Activated CD4-positive, alpha-beta T cell treated with anti-CD3 and anti-CD28 coated beads, Interleukin-2, amount 50 U/mL, for 1 hour (primary cell): ENCODE measurements at places on chromosomes 16 and 17.
A peak's percentile ranks its signal among the peaks of the same experiment; 100 is the strongest.

- DNase-seq = no peak
Measured at GRCh38 chr17:39643271-39643670, 6.3 kb downstream of the STARD3 start.

- peak; percentile 51 for DNase-seq
Measured at GRCh38 chr17:8894673-8895578, 27.5 kb upstream of the PIK3R6 start.

DNA sequence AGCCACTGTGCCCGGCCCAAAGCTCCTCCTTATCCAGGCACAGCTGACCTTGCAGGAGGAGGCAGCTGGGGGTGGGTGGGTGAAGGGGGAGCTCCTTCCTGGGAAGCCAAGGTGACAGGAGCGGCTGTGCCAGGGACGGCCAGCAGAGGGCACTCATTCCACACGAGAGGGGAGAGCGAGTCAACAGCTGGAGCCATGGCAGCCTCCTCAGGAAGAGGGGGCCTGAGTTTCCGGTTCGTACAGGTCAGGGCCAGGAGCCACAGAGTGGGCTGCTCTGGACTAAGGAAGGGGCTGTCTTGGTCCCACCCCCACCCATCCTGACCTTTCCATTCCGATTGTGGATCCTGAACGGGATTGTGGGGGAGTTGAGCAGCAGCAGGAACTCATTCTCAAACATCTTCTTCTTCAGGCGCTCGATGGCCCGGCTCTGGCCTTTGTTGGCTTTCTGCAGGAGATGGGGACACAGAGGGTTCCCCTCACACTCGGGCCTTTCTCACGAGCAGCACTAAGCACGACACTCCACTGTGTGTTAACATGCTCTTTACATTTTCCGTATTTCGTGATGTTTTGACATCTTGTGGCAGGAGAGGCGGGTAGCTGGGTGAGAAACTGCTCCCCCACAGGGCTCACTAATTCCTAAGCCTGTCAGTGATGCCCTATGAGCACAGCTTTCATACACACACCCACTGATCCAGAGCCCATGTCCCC, 61.6 kb downstream of the TIMM22 start:
- peak; percentile 32 for DNase-seq

DNA sequence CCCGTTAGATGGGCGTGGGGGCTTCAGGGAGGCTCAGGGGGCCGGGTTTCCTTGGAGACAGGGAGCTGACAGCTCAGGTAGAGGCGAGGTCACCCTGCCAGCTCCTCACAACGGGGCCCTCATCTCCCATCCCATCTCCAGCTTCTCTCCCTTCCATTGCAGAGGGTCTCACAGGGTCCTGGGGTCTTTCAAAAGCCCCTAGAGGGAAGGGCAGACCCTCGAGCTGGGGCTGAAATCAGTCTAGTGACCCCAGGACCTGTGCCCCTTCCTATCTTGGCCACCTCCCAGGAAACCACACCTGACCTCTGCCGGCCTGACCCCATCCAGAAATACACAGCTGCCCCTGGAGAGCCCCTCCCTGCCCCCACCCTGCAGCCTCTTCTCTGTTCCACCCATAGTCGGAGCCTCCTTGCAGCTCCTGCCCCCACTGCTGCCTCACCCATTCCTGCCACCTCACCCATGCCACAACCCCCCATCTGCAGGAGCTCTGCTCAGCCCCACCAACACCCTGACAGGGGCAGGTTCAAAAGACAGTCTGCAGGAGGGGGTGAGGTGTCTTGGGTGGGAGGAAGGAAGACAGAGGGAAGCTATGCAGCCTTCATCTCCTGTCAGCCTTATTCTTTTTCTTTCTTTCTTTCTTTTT, 23.4 kb downstream of the PIK3R5 start:
- peak; percentile 44 for DNase-seq

DNA sequence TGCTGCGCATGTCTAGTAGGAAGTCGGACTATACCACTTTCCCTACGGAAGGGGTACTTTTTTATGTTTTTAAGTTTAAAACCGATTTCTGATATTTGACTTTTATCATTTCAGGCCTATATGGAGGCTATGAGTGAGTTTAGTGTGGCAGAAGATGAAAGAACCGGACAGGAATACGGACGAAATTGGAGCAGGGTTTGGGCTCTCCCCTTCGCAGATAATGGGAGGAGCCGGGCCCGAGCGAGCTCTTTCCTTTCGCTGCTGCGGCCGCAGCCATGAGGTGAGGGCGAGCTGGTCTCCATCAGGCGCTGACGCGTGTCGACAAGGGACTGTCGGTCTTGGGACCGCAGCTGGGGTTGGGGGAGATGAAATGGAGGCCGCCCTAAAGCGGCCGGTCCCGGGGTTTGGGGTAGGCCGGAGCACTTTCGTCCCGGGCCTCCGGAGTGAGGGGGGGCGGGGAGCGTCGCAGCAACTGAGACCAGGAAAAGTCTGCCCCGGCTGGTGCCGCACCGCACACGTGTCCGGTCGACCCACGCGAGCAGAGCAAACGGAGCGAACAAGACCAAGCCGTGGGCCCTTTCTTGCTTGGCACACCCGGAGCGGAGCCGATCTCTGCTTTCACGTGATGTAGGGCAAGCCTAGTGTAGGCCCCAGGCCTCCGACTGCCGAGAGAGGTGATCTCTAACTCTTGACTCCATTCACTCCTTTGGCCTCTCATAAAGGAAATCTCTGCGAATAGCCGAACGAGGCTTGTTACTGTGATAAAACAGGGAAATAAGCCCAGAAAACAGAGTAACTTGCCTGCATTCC, at the start of gene RPL19:
RPL19 (plus strand) TSS at position 214 of the 810 bp plus-strand sequence; CDS start at position 276, 62 bp downstream.
- peak; percentile 78 for DNase-seq

GRCh38 chr16:53216798-53217197, 162.0 kb downstream of the CHD9 start:
- DNase-seq = no peak

- no peak for DNase-seq
Measured at GRCh38 chr16:51244887-51245657, 94.0 kb upstream of the SALL1 start.

GRCh38 chr17:35948092-35948491, 4.6 kb upstream of the LYZL6 start:
- no peak for DNase-seq

DNA sequence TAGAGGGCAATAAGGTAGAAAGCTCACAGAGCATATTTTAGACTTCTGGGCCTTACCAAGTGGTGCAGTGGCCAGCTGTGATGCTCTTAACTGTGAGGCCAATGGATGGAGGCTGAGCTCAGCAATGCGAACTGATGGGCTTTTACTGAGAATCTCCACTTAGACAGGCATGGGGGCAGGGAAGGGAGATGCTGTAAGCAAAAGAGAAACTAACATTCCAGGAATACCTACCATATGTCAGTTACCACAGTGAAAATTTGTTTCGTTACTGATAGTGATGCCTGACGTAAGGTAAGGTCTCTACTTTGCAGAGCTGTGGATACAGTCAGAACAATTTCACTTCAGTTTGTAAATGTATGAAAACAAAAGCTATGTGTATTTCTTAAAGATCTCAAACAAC, 250.6 kb upstream of the ZFHX3 start:
- no peak for DNase-seq

GRCh38 chr17:19716108-19717030, at the start of gene SLC47A2:
SLC47A2 (minus strand) TSS chr17:19716584; CDS start chr17:19716555, 29 bp downstream.
- DNase-seq = no peak

DNA sequence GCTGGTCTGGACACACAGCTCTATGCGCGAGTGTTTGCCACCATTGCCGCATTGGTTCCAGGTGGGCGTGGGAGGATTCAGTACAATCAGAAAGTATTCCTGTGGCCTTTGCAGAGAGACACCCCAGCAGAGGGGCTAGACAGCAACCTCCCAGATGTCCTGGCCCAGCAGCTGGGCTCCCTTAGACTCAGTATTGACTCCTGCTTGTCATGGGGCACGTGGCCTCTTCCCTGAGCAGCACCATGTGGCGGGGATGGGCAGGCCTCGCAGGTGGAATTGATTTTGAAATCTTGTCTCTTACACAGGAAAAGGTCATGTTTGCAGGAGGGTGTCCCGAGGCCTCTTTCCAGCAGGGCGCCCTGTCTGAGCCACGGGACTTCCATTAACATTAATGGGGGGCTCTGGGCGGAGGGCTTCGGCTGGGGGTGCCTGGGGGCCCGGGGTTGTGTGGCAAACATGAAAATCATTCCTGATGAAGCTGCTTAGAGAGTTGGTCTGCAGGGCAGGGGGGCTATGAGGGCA, 96.4 kb downstream of the C16orf78 start:
- DNase-seq = no peak

- DNase-seq = no peak
Measured at GRCh38 chr16:7182510-7183109, 150.0 kb upstream of the RBFOX1 start.

DNA sequence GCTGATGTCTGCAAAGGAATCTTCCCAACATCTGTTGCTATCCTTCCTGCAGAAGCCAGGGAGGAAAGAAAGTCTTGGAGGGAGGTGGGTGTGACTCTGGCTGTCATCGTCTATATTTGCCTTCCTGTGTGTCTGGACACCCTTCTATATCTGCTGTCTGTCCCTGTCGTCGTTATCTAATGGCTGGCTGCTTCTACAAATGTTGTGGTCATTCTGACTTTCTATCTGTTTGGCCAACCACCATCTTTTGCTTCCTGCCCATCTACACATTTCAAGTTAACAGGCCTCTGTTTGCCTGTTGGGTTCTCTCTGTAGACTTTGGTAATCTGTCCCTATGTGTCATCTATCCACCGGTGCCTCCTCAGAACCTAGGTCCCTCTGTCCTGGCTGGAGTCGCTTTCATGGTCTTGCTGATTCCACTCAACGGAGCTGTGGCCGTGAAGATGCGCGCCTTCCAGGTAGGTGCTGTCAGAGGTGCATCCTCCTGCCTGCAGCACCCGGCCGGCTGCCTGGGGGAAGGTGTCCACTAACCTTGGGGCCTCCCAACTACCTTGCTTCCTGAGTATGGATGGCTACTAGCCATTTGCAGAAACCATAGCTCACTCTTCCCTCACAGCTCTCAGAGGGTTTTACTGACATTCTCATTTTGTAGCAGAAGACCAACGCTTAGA, 30.2 kb downstream of the ABCC3 start:
- DNase-seq = no peak
